ENCODE measurements at places on chromosomes 3 and 15.

GRCh38 chr3:73447111-73447510 lies 177.6 kb downstream of the PDZRN3 start:
- DNase-seq, result peak; percentile 40

- no peak for DNase-seq
These were observed 34.1 kb upstream of the WNT5A start for GRCh38 chr3:55521064-55521737.

- DNase-seq, result peak; percentile 73
These were observed 426 bp downstream of the CBLB start for GRCh38 chr3:105868431-105868741.

DNA sequence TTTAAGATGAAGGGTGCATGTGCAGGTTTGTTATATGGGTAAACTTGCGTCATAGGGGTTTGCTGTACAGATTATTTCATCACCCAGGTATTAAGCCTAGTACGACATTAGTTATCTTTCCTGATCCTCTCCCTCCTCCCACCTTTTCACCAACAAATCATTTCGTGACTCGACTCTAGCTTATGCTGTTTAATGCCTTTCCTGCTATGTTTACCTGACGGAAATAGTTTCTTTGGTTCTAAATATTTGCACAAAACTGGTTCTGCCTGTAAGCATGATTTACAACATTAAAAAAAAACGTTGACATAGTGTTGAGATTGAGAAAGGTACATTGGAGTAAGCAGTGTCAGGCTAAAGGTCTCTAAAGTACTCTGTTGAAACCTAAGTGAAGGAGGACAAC lies 2.4 kb downstream of the GNL3 start:
- no peak for DNase-seq
